NCI-H510A (cell line): ENCODE measurements at places on chromosomes 2 and 18.

GRCh38 chr2:190587106-190587505 is 52.6 kb upstream of the NEMP2 start:
- peak; percentile 60 for DNase-seq

DNA sequence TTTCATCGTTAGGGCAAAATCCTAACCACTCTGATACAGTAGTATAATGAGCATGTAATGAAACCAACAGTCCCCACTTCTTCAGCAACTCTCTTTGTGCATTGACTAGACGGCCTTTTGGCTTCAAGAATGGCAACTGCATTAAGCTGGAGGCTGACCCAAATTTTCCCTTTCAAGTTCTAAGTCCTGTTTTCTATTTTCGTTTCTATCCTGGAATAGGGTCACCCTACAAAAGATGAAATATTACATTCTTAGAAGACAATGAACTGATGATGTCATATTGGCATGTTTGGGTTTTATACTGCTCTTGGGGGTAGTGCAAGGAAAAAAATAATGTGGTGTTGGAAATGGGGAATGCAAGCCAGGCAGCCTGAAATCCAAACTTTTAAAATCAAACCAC is 254.4 kb downstream of the ETAA1 start:
- DNase-seq: no peak

DNA sequence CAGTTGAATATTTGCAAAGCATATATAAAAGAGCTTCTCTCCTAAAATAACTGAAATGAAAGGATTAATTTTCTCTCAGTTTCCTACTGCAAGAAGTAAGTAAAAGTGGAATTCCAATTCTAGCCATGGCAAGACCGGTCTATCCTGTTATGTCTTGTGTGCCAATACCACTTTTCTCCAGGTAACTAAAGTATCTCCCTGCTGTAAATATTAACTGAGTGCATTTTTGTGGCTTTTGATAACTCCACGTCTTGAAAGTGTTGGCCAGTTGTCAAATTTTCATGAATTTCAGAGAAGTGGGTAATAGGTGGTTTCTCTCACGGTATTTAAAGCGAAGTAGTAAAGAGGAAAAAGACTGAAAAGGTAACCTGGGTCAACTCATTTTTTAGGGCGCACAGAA is 225.9 kb downstream of the NEDD4L start:
- DNase-seq: no peak

DNA sequence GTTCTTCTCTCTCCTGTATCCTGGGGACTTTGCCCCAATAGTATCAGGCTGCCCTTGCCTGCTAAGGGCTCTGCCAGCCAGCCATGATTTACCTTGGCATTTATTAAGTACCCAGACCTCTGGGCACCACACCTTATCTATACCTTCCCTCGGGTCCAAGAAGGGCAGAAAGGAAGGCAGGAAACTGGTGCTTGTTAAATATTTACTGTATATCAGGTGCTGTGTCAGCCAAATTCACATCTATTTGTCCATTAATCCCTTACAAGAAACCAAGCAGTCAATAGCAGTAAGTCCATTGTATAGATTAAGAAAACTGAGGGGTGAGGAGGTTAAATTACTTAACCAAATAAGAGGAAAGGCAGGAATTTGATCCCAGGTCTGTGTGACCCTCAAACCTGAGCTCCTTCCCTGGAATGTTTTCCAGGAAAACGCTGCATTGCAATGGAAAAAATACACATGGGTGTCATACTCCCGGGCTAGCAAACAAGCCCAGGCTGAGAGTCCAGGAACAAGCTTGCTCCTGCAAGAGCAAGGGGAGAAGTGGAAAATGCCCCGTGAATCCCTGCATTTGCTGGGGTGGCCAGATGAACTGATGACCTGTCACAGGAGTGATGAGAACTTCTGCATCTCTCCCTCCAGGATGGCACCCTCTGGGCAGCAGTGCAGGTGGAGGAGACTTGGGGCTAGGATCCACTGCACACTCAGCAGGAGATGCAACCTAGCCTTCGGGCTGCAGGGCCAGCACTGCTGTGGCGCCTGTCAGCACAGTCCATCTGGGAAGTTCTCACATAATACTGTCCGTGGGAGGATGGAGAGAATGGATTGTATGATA is 30.4 kb downstream of the CIB4 start:
- DNase-seq: no peak

- no peak for DNase-seq
These were observed 3.6 kb downstream of the ARID5A start for GRCh38 chr2:96540136-96540535.

- DNase-seq: no peak
These were observed 1.2 kb upstream of the WDSUB1 start for GRCh38 chr2:159287733-159288132.

GRCh38 chr2:19611491-19612332 is 253.3 kb upstream of the OSR1 start:
- peak; percentile 32 for DNase-seq

GRCh38 chr2:196926562-196927375 is at the start of gene PGAP1:
Gene PGAP1 (minus strand): TSS chr2:196926707. CDS start chr2:196926616, 91 bp downstream.
- peak; percentile 92 for DNase-seq

- DNase-seq: no peak
These were observed 58.9 kb downstream of the TET3 start for GRCh38 chr2:74043345-74044329.

GRCh38 chr2:60872510-60872928 is 8.9 kb upstream of the REL start:
- no peak for DNase-seq

DNA sequence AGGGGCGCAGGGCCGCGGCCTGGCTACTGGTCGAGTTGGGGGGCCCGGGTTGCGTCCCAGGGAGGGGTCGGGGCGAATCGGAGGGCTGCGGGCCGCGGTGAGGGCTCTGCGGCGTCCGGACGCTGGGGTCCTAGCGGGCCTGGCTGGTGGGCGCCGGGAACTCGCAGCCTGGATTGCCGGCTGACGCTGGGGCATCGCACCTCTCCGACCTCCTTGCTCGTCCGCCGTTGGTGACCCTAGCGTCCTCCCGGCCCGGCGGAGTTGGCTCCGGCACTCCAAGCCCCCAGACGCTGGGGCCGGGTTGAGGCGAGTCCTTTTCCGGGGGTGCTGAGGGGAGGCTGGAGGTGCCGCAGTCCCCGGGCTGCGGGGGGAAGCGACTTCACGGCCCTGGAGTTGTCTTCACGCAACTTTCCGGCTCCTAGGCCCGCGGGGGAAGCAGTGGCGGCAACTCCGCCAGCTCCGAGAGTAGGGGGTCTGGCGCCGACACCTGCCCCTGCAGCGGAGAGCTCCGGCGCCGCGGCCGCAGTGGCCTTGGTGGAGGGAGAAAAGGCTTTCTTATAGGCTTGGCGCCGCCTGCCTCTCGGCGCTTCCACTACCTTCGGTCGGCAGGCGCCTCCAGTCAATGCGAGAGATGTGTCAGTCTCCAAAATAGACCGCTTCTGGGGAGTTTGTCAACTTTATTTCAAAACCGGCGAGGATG is 70.3 kb downstream of the HAUS1 start:
- no peak for DNase-seq

GRCh38 chr2:47357483-47357882 is 45.5 kb upstream of the MSH2 start:
- peak; percentile 15 for DNase-seq

- no peak for DNase-seq
These were observed 255.6 kb downstream of the CCDC178 start for GRCh38 chr18:33184958-33185357.

GRCh38 chr2:6748406-6749067 is 117.2 kb downstream of the CMPK2 start:
- DNase-seq: no peak

DNA sequence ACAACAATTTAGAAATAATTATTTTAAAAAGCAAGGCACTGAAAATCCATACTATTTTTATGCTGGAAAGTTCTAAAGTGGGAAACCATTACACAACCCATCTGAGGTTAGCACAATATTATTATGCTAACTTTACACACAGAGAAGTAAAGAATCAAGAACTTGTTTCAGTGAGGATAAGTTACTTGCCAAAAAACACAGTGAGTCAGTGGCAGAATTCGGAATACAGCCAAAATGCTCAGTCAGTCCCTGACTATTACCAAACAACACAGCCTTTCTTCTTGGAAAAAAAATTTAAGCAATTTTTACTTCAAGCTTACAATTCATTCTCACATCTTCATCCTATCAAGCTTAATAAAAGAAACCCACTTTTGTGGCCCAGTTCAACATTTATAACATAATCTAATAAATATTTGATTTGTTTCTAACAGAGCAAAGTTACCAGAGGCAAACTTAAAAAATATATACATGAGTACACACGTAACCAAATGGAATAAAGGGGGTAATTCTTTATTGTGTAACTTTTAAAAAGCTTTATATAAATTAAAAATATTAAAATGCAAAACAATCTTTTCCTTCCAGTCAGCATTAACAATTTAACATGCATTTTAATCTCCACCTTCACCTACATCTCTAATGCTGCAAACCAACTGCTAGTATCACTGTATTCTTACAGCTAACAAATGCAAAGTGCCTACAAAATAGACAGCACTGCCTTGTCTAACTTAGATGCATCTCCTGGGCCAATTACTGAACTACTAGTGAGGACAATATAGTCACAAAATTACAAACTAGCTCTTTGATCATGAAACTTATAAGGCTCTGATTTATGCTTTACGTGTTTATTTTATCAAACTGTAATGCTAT is 55.2 kb downstream of the CCDC88A start:
- DNase-seq: no peak

DNA sequence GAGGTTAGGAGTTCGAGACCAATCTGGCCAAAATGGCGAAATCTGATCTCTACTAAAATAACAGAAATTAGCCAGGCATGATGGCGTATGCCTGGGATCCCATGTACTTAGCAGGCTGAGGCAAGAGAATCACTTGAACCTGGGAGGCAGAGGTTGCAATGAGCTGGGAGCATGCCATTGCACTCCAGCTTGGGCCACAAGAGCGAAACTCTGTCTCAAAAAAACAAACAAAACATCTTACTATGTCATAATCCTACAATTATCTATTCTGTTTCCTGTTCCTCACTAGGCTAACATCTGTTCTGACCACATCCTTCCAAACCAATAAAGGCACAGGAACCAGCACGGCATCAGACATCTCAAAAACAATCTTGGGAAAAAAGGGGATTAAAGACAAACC is 361.8 kb upstream of the UBE2E3 start:
- DNase-seq: no peak

- DNase-seq: no peak
These were observed 107.0 kb downstream of the RAPGEF4 start for GRCh38 chr2:172842511-172843265.

- DNase-seq: no peak
These were observed 207.4 kb downstream of the ARL6IP6 start for GRCh38 chr2:152925547-152926448.

DNA sequence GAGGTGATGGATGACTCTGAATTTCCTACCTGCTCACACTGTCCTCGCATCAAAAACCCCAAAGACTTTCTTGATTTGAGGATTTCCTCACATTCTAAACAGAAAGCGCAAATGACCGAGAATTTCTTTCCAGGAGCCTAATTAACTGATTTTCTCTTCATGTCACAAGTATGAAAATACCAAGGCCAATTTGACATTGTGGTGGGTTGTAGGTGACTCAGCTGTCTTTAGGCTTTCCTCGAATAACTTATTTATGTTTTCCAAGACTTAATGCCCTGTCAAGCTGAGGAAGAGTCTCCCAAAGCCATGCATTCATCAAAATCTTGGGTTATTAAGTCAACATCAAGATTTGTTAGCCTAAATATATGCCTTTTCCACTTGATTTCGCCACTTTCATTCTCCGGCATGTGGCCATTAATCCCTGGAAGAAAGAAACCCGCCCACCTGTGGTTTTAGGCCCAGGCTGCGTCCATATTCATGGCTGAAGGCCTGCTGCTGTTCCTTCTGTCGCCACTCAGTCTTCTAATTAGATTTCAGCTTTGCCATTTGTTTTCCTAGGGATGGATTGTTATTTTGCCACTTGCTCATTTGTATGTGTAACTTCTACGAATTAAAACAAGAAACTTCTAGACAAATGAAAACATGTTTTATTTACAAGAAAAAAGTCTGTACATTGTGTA is 84.9 kb downstream of the ST6GAL2 start:
- DNase-seq: no peak

DNA sequence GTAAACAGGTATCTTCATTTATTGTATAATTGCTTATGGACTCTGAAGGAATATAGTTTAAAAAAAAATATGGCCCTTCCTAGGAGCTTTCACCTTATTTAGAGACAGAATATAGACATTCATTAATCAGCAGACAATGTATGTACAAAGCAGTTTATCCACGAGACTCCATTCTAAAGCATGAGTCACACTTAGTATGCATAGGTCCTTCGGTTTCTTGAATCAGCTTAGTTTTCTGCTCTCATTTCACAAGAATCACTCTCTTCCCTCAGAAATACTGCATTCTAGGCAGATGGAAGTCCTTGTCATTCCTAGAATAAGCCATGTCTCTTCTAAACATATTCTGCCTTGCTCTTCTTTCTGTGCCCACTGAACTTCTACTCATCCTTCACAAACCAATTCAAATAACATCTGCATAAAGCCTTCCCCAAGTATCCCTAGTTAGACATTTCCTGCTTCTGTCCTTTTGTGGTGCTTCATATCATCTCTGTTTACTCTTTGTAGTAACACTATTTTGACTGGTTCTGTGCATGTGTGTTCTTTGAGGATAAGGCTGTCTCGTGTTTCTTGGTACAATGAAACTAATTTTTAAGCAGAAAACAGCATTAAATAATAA is 84.5 kb downstream of the PTRHD1 start:
- no peak for DNase-seq

DNA sequence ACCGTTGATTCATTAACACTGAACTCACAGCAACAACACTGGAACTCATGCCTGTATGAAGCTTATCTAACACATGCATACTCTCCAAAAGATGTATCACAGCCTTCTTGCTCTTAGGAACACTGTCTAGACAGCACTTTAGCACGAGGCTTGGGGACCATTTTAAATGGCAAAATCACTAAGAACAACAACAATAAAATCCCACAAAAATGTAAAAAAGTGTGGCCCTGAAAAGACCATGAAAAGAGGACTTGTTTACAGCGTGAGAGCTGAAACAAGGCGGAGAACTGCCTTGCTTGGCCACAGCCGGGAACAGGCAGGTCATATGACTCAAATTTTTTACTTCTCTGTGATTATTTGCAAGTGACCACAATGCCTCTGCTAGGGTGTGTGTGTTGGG is 48.1 kb downstream of the CHN1 start:
- no peak for DNase-seq

DNA sequence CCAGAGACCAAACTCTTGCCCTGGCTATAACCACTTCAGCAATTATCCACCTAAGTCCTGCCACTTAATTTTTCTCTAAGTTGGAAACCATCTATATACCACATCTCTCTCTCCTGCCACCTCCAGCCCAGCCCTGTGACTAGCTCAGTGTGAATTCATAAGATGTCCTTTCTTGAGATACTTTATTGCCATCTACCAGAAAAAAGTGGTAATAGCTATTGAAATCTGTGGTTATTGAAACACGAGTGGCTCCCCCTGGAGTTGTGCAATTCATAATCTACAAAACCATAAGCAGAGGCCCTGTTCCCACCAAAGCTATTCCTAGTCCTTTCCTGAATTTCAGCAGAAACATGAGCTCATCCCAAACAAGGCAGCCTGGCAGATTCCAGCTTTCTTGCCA is 324.0 kb downstream of the TXNL1 start:
- no peak for DNase-seq
